ENCODE measurements at places on chromosomes 6 and 20. TPM values are rescaled to one million over a fixed set of nuclear protein-coding genes. Genes with fewer than 3 reads are reported as not detected.

Gene PAQR8
- total RNA-seq, result 1.1 TPM

Gene BPIFB1
- 0.14 TPM for total RNA-seq

Gene MUCL3
- total RNA-seq, result not detected

Gene HINT3
- total RNA-seq, result 6.4 TPM

Gene DOK5
- total RNA-seq, result not detected

Gene CLIC5
- not detected for total RNA-seq

Gene GPR6
- total RNA-seq, result not detected

Gene MEI4
- not detected for total RNA-seq

Gene NR2E1
- 0.09 TPM for total RNA-seq

Gene GPANK1
- total RNA-seq, result 9.3 TPM

Gene RNF144B
- 0.53 TPM for total RNA-seq

Gene TBXT
- not detected for total RNA-seq

Gene RAB23
- 7.0 TPM for total RNA-seq

Gene IYD
- total RNA-seq, result not detected

Gene LRFN2
- total RNA-seq, result not detected

Gene HS3ST5
- not detected for total RNA-seq

Gene B3GAT2
- 0.07 TPM for total RNA-seq

Gene FAXC
- total RNA-seq, result 6.5 TPM

Gene KIAA1755
- 0.14 TPM for total RNA-seq

Gene KHDRBS2
- total RNA-seq, result not detected

Gene TPBG
- 42.7 TPM for total RNA-seq

Gene OOEP
- total RNA-seq, result not detected

Gene PTGIS
- total RNA-seq, result not detected

Gene KIF6
- 0.48 TPM for total RNA-seq

Gene LINC00237
- total RNA-seq, result not detected

Gene FABP7
- not detected for total RNA-seq

Gene ZNF217
- 22.6 TPM for total RNA-seq

Gene PTPRT
- total RNA-seq, result not detected

Gene BMP5
- 0.07 TPM for total RNA-seq

Gene ACTR5
- 10.4 TPM for total RNA-seq

Gene AGPAT4
- total RNA-seq, result 4.5 TPM

Gene VNN1
- total RNA-seq, result 0.09 TPM

Gene C6orf15
- not detected for total RNA-seq

Gene IPCEF1
- 0.02 TPM for total RNA-seq

Gene BPHL
- 25.5 TPM for total RNA-seq

Gene PGK2
- total RNA-seq, result not detected

Gene C6orf62
- total RNA-seq, result 58.2 TPM

Gene PSORS1C2
- total RNA-seq, result not detected

Gene ZBTB12
- 5.1 TPM for total RNA-seq

Gene BTNL2
- total RNA-seq, result not detected

Gene SPATA25
- 0.77 TPM for total RNA-seq

Gene FAM83C
- total RNA-seq, result not detected

Data from A549 treated with CpdA at 1 μM for 4 hours (cell line).